ENCODE measurements at places on chromosomes 3 and 15.

GRCh38 chr3:27312044-27312668 lies 57.0 kb downstream of the NEK10 start:
- no peak overlapping the region for H3K4me3 ChIP-seq
- DNase-seq, result peak; percentile 23
- H3K36me3 ChIP-seq, result no peaks in the 10 kb centered on the region
- H3K27ac ChIP-seq, result no peak overlapping the region

DNA sequence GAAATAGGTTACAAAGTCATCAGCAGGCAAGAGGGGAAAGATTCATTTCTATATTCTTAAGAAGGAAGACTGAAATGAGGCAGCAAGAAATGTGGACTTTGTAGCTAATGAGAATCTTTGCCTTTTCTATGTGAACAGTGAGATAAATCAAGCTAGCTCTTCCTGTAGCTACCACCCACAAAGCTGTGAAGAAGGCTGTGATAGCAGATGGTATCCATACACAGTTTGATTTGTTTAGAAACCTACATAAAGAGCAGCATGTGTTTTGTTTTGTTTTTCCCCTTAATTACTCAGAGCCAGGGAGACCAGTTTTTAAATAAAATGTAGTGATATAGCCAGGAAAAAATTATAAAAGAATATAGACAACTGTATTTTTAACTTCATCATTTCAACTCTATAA lies 45.5 kb downstream of the TEX9 start:
- no peaks in the 10 kb centered on the region for H3K27me3 ChIP-seq
- H3K4me1 ChIP-seq, result no peaks in the 10 kb centered on the region
- H3K4me3 ChIP-seq, result no peak overlapping the region

DNA sequence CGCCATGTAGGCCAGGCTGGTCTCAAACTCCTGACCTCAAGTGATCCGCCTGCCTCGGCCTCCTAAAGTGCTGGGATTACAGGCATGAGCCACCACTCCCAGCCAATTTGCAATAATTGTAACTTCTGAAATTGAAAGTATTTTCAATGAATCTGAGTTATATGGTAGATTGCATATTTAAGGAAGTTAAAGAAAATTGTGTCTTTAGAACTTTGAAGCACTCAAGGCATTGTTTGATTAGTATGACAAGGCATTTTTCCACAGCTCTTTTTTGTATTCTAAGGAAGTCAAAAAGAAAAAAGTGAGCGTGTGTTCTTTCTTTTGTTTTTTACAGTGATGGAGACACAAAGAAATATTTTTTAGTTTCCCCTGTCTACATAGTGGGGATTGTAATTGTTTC lies 15.7 kb upstream of the RPLP1 start:
- no peaks in the 10 kb centered on the region for H3K4me1 ChIP-seq
- H3K36me3 ChIP-seq, result no peaks in the 10 kb centered on the region
- H3K27me3 ChIP-seq, result no peaks in the 10 kb centered on the region
- DNase-seq, result no peak
- no peak overlapping the region for H3K4me3 ChIP-seq

DNA sequence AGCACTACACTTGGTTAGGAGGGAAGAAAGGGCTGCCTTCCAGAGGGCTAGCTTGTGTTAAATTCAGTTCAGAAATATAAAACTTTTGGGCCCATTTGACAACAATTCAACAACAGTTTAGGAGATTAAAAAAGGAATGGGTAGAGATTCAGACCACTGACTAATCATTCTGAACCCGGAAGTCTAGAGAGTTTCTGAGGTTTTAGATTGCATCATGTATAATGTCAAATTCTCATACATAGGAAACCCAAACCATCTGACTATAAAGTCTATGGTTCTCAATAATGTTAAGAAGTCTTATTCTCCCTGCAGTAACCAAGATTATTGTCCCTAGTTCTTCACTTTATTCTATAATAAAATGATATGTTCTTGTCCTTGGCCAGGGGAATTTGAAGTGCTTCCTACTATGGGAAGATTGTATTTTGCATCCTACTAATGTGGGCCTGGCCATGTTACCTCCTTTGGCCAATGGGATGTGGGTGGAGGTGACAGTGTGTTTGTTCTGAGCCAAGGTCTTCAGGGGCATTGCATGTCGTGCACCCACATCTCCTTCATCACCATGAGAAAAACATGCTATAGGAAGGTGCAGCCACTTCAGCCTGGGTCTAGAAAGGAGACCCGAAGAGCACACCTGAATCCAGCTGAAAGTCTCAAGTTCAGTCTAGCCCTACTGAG lies 66.4 kb upstream of the CCNL1 start:
- DNase-seq, result no peak
- H3K4me3 ChIP-seq, result no peak overlapping the region
- H3K36me3 ChIP-seq, result no peaks in the 10 kb centered on the region
- no peaks in the 10 kb centered on the region for H3K4me1 ChIP-seq
- no peaks in the 10 kb centered on the region for H3K27me3 ChIP-seq

- no peak overlapping the region for H3K27ac ChIP-seq
- no peak overlapping the region for H3K4me3 ChIP-seq
Observed at GRCh38 chr3:73461547-73461946, 163.2 kb downstream of the PDZRN3 start.

DNA sequence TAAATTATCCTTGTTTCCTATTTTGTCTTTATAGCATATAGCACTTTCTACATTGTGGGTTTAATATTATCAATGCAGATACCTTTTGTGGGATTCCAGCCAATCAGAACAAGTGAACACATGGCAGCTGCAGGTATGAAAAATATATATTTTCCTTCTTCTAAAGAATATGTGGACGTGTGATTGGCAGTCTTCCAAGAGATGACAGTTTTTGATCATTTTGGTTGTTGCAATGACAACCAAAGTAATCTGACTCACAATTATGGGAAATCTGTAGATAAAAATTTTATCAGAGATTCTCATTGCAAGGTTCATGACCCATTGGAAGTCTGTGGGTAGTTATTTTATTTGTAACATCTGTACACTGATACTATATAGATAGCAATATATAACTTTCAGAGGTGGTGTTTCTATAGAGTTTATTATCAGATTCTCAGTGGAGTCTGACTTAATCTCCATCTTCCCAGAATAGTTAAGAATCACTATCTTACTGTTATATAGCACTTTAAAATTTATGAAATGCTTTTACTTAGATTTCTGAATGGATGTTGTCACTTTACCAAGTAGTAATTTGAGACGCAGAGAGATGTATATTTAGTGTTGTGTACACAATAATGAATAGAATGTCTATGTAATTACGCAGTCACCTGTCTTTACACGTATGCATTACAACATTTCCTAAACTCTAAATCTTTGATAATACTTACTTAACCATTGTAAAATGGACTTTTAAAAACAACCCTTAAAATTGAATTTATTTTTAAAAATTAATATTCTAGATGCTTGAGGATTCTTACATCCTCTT lies 82.5 kb downstream of the STT3B start:
- H3K27me3 ChIP-seq, result no peaks in the 10 kb centered on the region
- H3K27ac ChIP-seq, result no peak overlapping the region
- H3K4me1 ChIP-seq, result no peaks in the 10 kb centered on the region
- no peak for DNase-seq
- H3K36me3 ChIP-seq, result no peaks in the 10 kb centered on the region
- no peak overlapping the region for H3K4me3 ChIP-seq

- H3K36me3 ChIP-seq, result peaks cover 77% of the 10 kb centered on the region
- DNase-seq, result no peak
- H3K4me1 ChIP-seq, result no peaks in the 10 kb centered on the region
- no peaks in the 10 kb centered on the region for H3K27me3 ChIP-seq
Observed at GRCh38 chr15:78171864-78172472, 22.8 kb downstream of the IDH3A start.

DNA sequence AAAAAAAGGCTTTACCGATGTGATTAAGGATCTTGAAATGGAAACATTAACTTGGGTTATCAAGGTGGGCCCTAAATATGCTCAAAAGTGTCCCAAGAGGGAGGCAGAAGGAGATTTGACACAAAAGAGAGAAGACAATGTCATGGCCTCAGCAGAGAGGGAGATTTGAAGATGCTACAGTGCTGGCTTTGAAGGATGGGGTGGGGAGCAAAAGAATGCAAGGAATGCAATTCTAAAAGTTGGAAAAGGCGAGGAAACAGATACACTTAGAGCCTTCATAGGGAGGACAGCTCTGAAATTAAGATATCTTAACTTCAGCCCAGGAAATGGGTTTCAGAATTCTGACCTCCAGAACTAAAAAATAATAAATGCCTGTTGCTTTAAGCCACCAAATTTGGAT lies 314.5 kb upstream of the CCDC54 start:
- H3K27me3 ChIP-seq, result no peaks in the 10 kb centered on the region
- DNase-seq, result no peak
- H3K36me3 ChIP-seq, result no peaks in the 10 kb centered on the region
- peaks cover 8% of the 10 kb centered on the region for H3K4me1 ChIP-seq
- no peak overlapping the region for H3K27ac ChIP-seq
- H3K4me3 ChIP-seq, result no peak overlapping the region

- no peak overlapping the region for H3K4me3 ChIP-seq
- H3K27me3 ChIP-seq, result no peaks in the 10 kb centered on the region
- H3K36me3 ChIP-seq, result no peaks in the 10 kb centered on the region
- no peak for DNase-seq
Observed at GRCh38 chr3:144482876-144483275, 511.3 kb downstream of the DIPK2A start.

GRCh38 chr3:47261301-47261700 lies 21.3 kb downstream of the KIF9 start:
- H3K36me3 ChIP-seq, result no peaks in the 10 kb centered on the region
- no peak for DNase-seq

DNA sequence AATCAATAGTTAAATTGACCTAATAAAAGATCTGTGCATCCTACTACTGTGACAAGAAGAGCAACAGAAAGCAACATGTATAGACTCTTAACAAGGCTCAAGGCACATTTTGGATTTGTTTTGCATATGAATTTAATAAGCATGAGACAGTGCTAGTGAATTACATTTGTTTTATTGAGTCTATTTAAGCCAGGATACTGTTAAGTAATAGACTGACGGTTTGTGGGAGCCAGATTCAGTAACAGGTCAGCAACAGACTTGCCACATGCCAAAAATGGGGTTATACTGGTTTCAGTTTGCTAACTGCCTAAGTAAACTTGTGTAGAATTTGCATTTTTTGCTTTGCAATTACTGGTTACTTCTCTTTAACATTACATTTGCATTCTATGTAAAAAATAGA lies 54.0 kb downstream of the MBNL1 start:
- DNase-seq, result no peak
- no peak overlapping the region for H3K4me3 ChIP-seq
- H3K36me3 ChIP-seq, result no peaks in the 10 kb centered on the region
